Cortex of kidney (tissue), 1 donor: ENCODE measurements at places on chromosomes 13 and 19.

DNA sequence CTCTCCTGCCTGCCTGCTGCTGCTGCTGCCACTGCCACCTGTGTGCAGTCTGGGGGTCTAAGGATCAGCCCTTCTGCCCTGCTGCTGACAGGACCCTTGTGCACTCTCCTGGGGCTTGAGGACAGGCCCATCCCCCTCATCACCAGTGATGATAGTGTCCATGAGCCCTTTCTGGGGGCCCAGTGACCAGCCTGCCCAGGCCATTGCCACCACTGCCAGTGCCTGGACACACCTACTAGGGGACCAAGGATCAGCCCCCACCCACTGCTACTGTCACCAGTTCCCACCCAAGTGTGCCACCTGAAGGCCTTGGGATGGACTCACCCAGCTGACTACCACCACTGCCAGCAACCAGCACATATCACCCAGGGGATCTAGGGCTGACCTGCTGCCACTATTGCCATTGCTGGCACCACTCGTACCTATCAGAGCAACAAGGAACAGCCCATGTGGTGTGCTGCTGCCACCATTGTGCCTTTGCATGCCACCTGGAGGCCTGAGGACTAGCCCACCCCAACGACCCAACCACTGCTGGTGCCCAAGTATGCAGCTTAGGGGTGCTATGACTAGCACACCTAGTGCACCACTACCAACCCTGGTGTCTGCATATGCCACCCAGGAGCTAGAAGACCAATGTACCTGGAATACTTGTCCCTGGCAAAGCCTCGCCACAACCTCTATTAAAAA, 994.3 kb downstream of the PCDH17 start:
- no peak for DNase-seq

DNA sequence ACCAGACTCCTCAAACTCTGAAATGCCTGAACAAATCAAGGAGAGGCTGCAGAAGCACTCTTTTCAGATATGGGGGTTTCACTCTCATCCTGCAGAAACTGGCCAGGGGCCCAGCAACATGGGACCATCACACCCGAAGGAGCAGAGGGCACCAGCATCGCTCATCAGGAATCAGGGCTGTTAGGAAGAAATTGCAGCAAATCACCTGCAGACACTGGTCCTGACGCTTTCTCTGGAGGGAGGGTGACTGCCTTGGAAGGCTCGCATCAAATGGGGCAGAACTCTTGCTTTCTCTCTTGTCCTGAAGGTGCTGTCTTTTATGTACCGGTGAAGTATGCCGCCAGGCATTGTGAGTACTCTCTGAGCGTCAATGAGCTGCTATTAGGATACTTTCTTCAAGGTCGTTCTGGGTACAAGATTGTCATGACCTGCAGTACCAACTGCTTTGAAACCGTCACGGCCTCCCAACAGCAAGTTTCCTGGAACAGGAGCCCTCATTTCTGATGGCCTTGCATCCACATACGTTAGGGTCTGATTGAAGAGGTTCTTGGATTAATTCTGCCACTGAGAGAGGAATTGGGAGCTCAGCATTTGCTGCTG, 155.7 kb upstream of the SOX1 start:
- no peak for DNase-seq

DNA sequence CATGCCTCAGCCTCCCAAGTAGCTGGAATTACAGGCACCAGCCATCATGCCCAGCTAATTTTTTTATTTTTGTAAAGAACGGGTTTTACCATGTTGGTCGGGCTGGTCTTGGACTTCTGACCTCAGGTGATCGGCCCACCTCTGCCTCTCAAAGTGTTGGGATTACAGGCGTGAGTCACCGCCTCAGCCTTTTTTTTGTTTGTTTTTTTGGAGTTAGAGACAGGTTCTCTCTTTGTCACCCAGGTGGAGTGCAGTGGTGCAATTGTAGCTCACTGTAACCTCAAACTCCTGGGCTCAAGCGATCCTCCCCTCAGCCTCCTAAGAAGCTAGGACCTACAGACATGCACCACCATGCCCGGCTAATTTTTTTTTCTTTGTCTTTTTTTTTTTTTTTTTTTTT, 15.6 kb upstream of the NOTCH3 start:
- no peak for DNase-seq

GRCh38 chr19:21569494-21569865, 64.1 kb downstream of the ZNF429 start:
- DNase-seq = no peak

DNA sequence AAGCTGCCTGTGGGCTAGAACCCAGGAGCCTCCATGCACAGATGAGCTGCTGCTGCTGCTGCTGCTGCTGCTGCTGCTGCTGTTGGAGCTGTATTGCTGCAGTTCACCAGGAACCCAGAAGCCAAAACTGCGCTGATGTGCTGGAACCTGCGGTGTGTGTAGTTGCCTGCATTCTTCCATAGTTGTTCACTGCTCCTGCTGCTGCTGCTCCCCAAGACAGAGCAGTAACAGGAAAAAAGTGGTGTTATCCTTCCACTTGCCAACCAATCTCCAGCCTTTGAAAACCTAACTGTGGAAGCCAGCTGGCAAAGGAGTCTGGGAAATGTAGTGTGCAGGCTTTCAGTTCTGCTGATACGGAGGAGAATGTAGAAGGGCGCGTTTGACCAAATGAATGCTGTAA, 37.9 kb downstream of the ARHGAP35 start:
- DNase-seq = no peak

- DNase-seq = no peak
These were observed 6.9 kb upstream of the HTR2A start for GRCh38 chr13:46903748-46904147.

GRCh38 chr19:38977445-38978325, 2.1 kb upstream of the FBXO17 start:
- no peak for DNase-seq

- DNase-seq = no peak
These were observed 275.6 kb downstream of the TSHZ3 start for GRCh38 chr19:31073485-31074198.

DNA sequence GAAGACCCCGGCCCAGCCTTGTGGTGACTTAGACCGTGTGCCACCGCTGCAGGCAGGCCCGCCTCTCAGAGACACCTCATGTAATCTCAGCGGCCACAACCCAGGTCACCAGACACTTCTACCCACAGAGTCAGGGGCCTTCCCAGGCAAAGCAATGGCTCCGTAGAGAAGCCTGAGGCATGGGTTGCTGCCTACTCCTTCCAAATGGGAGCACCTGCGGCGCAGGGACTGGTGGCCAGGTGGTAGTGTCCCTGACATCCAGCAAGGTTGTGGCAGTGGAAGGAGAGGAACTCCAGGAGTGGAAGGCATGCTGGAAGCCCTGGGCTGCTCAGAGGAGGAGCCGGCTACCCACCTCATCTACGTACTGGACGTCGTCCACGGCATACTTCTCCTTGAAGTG, 21.0 kb downstream of the PEPD start:
- DNase-seq = no peak

GRCh38 chr13:50518781-50519201, 324.7 kb downstream of the DLEU7 start:
- no peak for DNase-seq

DNA sequence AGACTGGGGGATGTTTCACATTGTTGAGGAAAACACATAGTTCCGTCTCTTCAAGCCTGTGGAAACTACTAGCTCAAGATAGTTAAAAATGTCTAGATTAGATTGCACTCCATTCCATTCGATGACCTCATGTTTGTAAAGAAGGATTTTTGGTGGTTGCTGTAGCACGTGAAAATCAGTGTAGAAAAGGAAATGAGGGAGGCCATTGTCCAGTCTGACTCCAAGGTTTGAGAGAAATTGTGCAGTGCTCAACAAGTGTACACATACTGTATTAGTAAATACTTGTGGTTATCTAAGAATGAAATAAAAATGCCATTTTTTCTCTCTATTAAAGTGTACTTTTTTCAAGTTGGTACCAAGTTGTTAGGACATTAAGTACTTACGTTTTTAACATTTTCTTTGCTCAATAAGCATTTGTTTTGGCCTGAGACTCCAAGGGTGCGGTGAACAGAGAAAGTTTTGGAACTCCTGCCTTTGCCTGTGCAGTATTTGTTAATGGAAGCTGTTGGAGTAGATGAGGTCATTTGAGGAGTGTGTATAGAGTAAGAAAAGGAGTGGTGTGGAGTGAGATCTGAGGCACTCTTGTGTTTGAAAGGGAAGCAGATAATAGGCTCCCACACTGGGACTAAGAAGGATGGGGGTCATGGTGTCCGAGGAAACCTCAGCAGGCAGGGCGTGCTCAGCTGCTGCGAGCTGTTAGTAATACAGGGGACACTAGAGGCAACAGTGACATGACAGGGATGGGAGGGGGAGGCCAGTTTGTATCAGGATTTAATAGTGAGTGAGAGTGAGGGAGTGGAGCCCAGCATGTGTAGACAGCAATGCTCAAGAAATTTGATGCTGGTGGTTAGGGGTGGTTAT, 4.4 kb downstream of the WASF3 start:
- DNase-seq = no peak

DNA sequence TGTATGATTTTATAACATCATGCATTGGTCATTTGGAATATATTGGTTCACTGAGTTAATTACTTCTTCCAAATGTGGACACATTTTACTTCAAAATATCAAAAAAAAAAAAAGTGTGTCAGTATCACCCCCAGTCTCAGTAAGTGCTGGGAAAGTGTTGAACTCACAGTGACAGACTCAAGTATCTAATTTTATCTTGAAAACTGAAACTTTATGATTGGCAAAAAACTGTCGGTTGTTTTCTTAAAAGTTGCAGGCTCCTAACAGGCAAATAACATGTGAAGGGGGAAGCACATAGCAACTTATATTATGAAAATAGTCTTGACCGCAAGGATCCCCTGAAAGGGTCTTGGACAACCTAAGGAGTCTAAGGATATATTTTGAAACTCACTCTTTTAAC, 33.5 kb upstream of the TPP2 start:
- no peak for DNase-seq

DNA sequence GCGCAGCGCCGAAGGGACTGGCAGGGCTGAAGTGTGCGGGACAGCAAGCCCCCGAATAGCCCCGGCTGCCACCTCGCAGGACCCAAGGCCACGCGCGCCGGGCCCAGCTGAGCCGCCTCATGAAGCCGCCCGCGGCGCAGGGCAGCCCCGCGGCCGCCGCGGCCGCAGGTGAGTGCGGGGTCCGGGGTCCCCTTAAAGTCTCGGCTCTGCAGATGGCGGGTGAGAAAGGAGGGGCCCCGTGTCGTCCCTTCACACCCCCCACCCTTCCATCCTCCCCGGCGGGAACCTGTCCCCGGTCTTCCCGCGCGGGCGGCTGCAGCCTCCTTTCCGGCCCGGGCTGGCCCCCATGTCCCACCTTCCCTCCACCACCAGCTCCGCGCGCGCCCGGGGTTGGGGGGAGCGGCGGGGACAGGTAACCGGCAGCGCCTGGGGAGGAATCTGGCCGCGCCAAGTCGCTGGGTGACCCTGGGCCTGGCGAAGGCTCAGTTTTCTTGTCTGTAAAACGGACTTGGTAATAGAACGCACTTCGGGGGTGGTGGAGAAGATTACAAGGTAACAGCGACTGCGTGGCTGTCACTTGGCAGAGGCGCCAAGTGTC, 338 bp downstream of the RGCC start:
- DNase-seq = no peak

- no peak for DNase-seq
These were observed 7.1 kb downstream of the QTRT1 start for GRCh38 chr19:10708291-10708690.

GRCh38 chr19:50926144-50926543, 14.9 kb upstream of the KLK4 start:
- DNase-seq = no peak

DNA sequence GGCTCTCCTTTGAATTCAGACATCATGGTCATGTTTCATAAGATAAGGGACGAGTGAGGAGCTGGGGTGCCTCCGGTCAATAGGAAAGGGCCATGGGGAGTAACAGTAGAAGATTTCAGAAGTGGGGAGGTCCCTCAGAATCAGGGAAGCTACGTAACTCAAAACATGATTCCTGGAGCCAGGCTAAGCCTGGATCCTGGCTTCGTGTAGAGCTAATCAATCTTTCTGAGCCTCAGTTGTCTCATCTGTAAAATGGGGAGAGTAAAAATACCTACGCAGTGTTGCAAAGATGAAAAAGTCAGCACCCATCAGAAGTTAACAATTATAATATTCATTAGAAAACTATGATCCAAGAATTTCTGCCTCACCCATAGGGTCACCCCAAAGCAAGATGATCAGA, 106.5 kb downstream of the CACNA1A start:
- no peak for DNase-seq

- no peak for DNase-seq
These were observed 4.5 kb downstream of the MZF1 start for GRCh38 chr19:58568453-58569130.

DNA sequence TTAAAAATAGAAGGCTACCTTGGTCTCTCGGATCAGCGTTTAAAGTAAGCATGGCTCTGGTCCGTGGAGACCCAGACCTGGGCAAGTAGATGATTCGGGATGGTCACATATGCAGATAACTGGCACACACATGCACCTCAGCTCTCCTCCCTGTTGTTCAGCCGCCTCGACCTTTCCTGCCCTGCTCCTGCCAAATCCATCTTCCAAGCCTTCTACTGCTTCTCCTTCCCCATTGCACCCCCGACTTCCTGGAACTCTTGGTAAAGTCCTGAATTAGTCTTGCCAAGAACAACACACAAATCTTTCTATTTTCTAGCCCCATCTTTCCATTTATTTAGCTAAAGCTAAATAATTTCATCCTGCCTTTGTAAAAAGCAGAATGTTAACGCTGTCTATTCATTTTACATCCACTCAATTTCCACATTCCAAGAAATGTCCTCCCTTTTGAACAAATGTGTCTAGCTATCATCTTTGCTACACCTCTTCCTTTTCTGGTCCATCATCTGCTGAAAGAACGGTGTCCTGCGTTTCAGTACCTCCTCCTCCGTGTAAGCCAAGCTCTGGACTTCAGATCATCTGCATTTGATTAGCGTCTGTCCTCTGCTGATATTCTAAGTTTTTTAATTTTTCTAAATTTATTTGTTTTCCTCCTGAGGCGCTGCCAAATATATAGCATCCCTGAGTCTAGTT, 92.5 kb downstream of the ZIC5 start:
- DNase-seq = no peak
